Hypothalamus (tissue), 51 donors: ENCODE measurements at places on chromosomes 3 and 15.

DNA sequence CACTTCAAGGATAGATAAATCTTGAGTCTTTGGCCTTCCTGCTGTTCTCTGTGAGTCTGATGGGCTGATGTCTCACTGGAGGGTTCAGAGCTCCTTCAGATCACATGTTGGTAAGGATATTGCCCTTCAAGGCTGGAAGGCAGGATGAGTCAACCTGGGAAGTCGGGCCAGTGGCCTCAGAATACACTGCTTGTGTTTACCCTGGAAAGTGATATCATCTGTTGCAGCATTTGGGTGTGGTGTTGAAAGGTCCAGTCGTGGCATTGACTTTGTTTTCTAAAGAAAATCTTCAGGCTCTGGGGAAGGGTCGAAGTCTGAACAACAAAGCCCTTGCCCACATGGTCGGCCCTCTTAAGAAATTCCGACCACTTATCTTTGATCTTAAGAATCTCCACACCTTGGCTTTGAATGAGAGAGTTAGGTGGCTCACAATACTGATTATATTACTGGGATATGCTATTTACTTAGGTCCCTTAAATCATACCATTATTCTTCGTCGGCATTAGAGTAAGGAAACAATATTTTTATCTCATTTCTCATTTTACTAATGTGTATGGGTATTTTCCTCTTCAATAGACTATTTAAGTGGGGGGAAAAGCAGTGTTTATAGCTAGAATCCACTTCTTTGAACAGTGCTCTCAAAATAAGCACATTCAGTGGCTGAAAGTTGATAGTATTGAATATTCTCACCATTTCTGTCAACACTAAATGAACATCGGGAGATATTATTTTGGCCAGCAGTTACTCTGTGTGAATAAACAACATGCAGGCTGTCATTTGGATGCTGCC lies 303.9 kb upstream of the RASGRP1 start:
- DNase-seq, result no peak

- DNase-seq, result no peak
These were observed 542.6 kb downstream of the ZBBX start for GRCh38 chr3:166837535-166837934.

DNA sequence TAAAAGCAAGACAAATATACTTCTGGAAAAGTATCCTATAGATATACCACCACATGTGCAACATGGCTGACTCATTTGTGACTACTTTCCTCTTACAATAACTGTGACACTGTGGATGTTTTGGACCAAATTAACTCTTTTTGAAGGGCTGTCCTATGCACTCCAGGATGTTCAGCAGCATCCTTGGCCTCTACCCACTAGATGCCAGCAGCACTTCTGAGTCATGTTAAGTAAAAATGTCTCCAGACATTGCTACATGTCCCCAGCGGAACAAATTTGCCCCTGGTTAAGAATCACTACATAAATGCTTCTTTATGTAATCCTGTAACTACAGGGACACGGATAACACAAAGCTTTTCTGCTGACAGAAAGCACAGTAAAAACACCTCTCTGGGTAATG lies 32.0 kb downstream of the RUVBL1 start:
- no peak for DNase-seq

DNA sequence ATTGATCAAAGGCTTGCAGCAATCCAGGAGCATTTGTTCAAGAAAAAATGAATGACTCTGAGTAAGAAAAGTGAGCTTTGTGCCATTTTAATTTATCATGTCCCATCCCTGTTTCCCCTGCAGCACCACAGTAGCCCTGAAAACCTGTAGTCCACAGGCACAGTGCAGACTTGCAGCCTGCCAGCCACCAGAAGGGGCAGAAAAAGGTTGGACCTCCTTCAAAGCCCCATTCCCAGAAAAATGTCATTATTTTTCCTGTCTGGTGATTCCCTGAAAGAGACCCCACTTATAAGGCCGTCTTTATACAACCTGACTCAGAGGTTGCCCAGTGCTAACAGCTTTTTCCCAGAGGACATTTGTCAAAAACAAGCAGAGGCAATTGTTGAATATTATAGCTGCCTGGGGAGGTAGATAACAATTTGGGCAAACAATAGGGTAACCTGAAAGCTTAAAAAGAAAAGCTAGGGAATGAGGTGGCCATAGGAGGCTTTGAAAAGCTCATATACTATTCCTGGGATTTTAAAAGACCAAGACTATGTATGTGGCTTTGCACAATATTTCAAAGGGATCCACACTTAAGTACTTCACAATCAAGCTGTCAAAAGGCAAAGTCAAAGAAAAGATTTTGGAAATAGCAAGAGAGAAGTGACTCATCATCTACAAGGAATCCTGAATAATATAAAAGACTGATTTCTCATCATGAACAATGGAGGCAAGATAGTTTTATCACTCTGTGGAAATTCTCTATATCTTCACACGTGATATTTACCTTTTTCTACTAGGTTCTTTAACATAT lies 136.8 kb upstream of the PLXNA1 start:
- no peak for DNase-seq
